ENCODE measurements at places on chromosomes 5 and 9.

DNA sequence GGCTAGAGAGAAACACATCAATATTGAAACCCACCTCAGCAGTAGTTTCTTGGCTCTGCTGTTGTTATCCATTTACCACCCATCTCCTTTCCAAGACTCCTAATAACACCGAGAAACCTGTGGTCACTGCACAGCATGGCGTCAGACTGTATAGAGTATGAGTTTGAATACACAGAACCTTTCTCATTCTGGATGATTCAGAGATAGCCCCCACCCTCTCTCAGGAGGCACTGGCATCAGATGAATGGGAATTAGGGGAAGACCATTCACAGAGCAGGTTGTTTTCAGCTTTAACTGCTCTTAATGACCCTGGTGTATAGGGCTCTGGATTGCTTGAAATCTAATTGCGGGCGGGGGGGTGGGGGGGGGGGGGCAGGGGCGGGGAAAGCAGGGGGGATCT is 86.7 kb downstream of the GPR21 start:
- DNase-seq = no peak

DNA sequence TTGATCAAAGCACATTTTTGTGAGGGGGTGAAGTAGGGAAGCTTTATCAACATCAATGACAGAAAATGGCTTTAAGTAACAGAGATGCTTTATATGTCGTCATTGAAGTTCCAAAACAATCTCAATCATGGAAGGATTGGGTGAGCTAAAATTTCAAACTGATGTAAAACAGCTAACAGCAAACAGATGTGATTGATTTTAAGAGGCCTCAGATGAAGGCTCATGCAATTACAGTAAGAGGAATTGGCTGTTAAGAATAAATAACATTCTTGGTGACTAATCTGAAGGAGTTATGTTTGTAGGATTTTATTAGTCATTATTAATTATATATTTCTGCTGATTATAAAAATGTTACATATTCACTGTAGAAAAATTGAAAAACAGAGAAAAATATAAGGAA is 63.5 kb upstream of the PUM3 start:
- DNase-seq = no peak

- DNase-seq = no peak
Measured at GRCh38 chr9:100170556-100170955, 71.5 kb downstream of the INVS start.

DNA sequence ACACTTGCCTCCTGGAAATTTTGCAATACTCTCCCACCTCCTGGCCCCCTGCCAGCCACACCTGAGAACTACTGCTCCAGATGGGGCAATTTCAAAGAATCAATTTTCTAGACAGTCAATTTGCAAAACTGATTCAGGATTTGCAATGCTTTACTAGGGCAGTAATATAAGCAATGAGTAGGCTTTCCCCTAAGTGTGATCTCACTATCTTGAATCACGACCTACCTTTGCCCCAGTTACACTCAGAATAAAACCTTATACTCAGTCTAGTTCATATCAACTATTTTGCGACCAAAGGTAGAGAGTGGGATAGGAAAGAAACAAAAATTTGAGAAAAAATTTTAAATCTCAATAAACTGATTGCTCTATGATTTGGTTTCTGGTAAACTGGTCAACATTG is 54.4 kb downstream of the DROSHA start:
- DNase-seq = no peak

DNA sequence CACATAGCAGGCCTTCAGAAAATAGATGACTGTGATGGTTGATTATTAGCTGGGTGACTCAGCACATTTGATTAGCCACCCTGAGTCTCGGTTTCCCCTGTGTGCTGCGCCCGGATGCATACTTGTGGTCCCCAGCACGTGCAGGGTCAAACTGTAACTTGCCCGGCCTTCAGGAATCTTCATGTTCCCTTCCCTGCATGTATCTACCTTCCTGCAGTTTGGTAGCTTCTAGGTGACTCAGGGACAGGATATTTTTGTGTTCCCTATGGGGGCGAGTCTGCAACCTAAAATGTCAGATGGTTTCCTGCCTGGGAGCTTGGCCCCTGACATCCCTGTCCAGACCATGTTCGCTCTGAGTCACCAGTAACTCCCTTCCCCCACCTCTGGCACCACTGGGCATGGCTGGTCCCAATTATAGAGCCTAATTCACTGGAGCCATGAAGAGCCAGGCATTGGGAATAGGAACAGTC is 13.2 kb downstream of the PTGS1 start:
- no peak for DNase-seq

DNA sequence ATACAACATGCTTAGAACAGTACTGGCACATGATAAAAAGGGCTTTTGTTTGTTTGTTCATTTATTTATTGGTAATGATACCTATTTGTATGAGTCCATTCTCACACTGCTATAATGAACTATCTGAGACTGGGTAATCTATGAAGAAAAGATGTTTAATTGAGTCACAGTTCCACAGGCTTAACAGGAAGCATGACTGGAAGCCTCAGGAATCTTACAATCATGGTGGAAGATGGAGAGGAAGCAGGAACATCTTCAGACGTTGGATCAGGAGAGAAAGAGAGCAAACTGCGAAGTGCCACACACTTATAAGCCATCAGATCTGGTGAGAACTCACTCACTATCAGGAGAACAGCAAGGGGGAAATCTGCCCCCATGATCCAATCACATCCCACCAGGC is 847.7 kb downstream of the CDH18 start:
- no peak for DNase-seq

GRCh38 chr9:135888126-135888765 is 19.1 kb downstream of the CAMSAP1 start:
- no peak for DNase-seq

GRCh38 chr5:40041452-40041851 is 616.7 kb upstream of the DAB2 start:
- DNase-seq = no peak

DNA sequence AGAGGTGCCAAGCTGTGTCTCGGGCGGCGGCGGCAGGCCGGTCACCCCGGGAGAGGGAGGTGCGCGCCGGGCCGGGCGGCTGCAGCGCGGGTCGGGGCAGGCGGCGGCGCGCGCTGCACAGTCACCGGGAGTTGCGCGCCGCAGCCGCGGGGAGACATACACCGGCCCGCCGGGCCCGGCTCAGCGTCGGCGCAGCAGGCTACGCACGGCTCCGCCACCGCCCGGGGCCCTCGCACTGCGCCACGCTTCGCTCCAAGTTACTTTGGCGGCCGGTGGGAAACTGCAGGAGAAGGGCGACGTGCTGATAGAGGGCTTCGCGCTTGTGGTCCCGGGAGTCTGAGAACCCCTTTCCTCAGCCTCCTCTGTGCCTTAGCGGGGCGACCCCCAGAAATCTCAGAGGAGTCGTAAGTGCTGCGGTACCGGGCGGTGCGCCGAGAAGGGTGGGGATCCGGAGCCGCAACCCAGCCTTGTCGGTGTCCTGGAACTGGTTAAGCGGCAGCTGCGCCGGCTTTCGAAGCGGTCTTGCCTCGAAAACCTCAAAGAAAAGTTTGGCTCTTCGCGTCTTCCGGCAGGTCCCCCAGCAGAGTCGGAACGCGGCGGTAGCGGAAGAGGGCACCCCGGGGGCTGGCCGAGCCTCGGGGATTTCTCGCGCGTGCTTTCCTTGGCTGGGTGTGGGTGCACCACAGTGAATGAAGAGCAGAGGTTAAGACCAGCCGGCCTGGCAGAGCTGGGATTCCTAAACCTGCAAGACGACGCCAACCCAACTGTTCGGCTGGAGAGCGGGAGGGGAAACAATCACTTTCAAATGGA is at the start of gene EFNA5:
EFNA5 (minus strand) TSS at position 6 of the 810 bp plus-strand sequence.
- DNase-seq = no peak

DNA sequence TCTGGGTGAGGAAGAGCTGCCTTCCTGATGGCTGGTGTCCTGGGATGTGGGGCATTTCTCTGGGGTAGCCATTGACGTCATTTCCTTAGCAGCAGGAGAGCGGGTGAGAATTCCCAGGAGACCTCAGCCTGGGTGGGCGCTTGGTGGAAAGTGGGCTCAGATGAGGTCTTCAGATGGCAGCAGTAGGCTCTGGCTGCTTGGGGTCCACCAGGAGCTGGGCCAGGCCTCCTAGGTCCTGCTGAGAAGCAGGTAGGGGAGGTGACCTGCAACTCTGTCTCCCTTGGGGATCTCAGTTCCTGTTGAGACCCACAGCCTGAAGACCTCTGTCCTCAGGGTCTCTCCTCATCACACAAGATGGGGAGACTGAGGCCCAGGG is 31.5 kb downstream of the FAM163B start:
- no peak for DNase-seq

Data from NCI-H1417 treated with DMSO at 0.1 percent for 48 hours (cell line).